Fibroblast of skin of scalp (primary cell): ENCODE measurements at places on chromosomes 2 and 18.

- DNase-seq: no peak
These were observed 204.2 kb downstream of the L3MBTL4 start for GRCh38 chr18:6210349-6211173.

DNA sequence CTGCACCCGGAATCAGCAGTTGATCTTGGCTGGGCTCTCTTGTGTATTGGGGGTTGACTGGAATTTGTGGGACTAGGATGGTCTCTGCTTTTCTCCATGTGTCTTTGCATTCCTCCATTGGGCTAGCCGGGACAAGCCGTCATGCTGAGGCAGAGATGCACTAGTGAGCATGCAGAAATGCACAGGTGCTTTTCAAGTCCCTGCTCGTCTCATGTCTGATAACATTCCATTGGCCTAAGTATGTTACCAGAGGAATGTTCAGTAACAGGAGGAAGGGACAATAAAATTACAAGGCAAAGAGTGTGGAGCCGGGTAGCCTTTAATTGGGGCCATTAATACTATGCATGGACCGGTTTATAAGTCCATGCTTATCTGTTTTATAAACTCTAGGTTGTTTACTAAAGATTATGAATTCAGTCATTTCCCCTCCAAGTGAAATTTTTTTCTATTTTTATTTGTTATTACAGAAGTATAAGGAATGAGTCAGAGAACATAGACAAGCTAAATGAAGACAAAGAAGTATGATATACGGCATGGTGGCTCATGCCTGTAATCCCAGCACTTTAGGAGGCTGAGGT is 24.4 kb upstream of the AAK1 start:
- no peak for DNase-seq

DNA sequence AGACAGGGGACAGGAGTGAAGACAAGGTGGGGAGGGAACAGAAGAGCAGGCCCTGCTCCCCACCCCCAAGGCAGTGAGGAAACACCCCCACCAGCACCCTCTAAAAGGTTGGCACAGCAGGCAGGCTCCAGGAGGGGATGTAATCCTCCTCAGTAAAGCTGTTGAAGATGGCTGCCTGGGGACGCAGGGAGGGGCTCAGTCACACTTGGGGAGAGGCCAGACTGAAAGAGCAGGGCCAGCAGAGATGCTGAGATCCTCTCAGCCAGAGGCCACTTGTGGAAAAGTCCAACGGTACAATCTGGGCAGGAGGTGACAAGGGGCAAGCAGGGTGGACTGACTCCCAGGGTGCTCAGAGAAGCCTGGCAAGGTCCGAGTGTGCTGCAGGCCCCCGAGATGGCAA is 154.8 kb upstream of the ID2 start:
- DNase-seq: no peak

- no peak for DNase-seq
These were observed 339.2 kb upstream of the EPHA4 start for GRCh38 chr2:221911321-221911720.

DNA sequence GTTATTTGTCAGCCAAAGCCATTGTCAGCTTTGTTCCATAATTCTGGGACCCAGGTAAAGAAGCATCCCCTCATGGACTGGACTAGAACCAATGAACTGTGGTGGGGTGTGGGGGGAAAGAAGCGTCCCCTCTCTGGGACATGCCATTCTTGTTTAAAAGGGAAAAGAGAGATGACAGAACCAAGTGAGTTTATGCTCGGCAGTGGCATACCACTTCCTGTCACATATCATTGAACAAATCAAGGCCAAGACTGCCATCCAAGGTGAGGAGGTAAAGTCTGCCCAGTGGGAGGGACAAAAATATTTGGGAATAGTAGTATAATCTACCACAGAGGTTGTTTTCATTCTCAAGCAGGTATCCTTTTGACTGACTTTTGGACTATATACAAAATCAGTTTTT is 4.7 kb upstream of the GLS start:
- no peak for DNase-seq

DNA sequence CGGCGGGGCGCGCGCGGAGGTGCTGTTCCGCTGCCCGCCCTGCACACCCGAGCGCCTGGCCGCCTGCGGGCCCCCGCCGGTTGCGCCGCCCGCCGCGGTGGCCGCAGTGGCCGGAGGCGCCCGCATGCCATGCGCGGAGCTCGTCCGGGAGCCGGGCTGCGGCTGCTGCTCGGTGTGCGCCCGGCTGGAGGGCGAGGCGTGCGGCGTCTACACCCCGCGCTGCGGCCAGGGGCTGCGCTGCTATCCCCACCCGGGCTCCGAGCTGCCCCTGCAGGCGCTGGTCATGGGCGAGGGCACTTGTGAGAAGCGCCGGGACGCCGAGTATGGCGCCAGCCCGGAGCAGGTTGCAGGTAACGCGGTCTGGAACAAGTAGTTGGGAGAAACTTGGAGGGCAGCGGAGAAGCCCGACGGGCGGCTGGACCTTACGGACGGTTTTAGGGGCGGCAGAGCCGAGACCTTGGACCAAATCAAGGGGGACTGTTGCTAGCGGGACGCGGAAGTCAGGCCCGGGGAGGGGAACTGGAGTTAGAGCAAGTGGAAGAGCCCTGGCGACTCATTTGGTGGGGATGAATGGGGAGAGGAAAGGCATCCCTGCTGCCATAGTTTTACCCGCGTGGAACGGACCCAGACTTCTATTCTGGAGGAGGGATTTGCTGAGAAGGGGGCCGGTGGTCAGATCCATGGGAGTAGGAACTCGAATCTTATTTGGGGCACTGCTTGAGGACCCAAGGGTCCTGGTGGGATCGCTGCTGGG is 573 bp downstream of the IGFBP2 start:
- no peak for DNase-seq

GRCh38 chr2:9673914-9674481 is 43.2 kb upstream of the YWHAQ start:
- no peak for DNase-seq

- DNase-seq: peak; percentile 26
These were observed 273.0 kb upstream of the ID2 start for GRCh38 chr2:8408560-8409460.

DNA sequence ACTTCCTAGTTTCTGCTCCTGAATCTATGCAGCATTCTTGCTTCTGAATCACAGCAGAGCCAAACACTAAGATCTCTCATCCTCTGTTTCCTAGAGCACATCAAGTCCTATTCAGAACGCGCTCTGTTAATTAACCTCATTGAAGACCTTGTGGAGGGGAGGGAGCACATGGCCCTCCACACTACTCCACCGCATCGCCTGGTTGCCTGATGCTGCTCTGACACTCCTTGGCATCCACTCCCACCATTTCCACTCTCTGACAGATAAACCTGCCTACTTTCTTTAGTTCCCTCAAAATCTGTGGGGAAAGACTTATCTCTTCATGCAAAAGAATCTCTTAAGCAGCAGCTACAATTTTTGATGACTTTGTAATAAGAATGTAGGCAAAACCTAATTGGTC is 802.3 kb upstream of the GYPC start:
- DNase-seq: no peak

- no peak for DNase-seq
These were observed 103.8 kb upstream of the NEDD4L start for GRCh38 chr18:57940166-57940660.

DNA sequence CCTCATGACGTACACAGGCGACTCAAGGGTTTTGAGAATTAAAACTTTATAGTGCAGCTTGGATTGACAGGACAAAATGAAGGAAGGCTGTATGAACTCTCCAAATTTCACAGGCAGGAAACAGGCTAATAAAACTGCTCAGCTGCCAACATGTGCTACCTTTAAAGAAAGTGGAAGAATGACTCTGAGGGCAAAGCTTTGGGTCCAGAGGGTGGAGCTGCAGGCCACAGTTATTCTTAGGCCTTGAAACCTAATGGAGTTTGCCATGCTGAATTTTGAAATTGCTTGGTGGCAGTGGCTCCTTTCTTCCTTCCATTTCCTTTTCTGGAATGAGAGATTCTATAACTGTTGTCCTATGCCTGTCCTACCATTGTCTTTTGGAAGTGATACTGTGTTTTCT is 34.8 kb downstream of the HAT1 start:
- peak; percentile 9 for DNase-seq

GRCh38 chr2:46943881-46944798 is 28.5 kb upstream of the MCFD2 start:
- DNase-seq: no peak

DNA sequence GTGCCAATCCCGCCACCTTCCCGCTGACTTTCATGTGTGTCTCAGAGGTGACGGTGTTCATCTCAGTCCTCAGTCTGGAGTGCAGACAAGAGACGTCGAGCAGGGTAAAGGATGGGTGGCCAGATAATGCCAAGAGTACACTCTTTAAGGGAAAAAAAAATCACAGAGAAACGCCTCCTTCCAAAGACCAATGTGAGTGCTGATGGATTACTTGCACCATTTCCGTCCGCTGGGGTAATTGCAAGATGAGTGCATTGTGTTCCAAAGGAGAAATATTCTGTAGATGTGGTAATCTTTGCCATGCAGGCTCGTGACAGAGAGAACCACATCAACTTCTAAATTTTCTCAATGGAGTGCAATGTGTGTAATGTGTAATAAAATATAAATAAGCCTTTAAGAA is 81.0 kb downstream of the KLHL29 start:
- no peak for DNase-seq

- DNase-seq: no peak
These were observed 36.6 kb downstream of the PHLPP1 start for GRCh38 chr18:62751977-62752376.

DNA sequence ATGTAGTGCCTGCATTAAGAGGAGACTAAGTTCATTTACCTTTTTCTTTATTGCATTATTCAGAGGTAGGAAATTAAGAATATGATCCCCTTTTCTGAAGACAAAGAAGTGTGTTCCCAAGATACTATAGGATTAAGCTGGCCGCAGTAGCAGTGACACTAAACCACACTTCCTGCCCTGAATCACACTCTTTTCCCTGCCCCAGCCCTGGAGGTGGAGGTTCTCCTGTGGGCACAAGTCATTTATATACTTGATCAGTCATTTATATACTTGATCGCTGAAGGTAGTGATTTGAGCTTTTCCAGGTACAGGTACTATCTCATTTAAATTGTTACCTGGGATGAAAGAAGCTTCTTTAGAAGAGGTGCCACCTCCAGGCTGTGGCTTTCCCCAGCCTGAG is 78.6 kb downstream of the ARMC9 start:
- no peak for DNase-seq

DNA sequence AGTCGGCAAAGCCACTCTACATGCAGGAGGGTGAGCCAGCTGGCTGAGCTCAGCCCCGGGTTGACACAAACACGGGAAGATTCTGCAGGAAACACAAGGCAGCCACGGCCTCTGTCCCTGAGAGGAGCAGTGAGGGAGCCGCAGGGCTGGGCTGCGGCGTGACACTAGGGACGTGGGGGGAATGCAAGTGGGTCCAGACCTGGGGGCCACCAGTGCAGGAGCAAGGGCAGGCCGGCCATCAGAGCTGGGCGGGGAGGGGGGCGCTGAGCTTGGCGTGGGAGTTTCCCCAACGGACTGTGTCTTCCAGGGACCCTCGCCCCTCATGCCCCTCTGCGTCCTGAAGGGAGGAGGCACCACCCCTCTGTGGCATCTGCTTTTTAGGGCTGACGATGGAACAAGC is 12.0 kb upstream of the C1QL2 start:
- no peak for DNase-seq

DNA sequence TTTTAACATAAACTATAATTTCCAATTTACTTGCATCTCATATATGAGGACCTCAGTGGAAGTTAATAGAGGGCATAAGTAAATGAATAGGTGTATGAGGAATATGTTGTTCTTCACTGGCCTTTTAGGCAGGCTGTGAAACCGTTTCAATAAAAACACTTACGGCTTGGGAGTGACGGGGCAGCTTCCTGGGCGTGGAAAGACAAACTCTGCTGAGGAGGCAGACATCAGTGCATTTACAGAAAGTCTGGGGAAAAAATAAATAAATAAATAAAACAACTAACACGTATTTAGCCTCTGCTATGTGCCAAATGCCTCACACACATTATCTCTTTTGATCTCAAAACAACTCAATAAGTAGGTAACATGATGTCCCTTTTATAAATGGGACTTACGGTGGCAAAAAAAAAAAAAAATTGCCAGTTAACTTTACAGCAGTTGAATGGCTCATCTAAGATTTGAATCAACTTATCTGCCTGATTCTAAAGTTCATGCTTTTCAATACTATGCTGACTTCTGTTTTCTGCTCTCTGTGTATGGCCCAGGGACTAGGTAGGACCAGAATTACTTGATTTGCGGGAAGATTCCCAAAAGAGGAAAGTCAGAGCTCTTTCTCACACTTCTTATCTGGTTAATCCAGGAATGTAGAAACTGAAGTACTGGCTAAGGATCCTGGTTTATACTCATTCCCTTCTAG is 77.5 kb upstream of the LRATD1 start:
- no peak for DNase-seq

DNA sequence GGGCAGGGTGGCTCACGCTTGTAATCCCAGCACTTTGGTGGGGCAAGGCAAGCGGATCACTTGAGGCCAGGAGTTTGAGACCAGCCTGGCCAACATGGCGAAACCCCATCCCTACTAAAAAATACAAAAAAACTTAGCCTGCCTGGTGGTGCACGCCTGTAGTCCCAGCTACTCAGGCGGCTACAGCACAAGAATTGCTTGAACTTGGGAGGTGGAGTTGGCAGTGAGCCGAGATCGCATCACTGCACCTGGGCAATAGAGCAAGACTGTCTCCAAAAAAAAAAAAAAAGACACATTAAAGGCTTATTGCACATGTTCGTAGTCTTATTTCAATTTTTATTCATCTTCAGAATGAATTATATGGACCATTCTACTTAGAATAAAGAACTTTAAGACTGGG is 110.2 kb downstream of the BMPR2 start:
- no peak for DNase-seq

GRCh38 chr2:127000937-127001336 is 102.2 kb downstream of the TEX51 start:
- DNase-seq: no peak

DNA sequence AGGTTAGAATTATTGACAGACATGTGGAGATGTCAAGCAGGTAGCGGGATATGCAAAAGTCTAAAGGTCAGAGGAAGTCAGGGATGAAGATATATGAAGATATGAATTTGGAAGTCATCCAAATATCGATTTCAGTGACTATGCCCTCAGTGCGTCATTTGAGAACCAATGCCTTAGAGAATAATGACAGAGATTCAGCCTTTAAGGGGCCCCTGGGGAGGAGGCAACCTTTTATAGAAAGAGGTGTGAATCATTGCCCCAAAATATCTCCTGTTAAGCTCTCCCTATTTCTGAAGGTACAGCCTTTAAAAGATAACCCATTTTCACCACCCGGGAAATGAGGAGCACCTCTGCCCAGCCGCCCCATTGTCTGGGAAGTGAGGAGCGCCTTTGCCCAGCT is 223.4 kb downstream of the NCKAP5 start:
- DNase-seq: no peak

DNA sequence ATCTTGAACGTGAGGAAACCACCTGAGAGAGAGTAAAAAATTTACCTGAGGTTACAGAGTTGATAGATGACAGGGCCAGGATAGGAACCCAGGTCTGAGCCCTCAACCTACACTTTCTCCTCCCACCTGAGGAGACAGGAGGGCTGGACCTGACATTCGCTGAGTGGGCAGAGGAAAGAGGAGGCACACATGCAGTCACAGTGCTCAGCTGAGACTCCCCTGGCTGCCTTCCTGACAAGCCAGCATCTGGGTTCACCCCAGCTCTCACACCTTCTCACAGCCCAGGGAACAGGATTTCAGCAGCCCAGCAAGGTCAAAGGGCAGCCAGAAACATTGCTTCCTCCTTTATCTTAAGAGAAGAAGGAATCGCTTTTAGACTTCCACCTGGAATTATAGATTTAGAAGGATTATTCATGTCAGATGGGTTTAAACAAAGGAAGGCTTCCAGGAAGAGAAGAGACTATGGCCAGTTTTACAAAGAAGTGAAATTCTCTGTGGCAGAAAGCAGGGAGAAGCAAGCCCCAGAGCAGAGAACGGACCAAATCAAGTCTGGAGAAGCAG is 18.1 kb upstream of the PKDCC start:
- DNase-seq: no peak

- peak; percentile 6 for DNase-seq
These were observed 111.5 kb upstream of the UPP2 start for GRCh38 chr2:157990173-157990572.
